ENCODE measurements at places on chromosomes 1 and 21. TPM values are rescaled to one million over a fixed set of nuclear protein-coding genes. Genes with fewer than 3 reads are reported as not detected.

CFHR1 gene
- 507 TPM for total RNA-seq

F11R gene
- total RNA-seq: 45.9 TPM

KMO gene
- 10.2 TPM for total RNA-seq

PRDX1 gene
- total RNA-seq: 286 TPM

WNT9A gene
- not detected for total RNA-seq

TSPAN2 gene
- total RNA-seq: 0.33 TPM

MED8 gene
- 26.2 TPM for total RNA-seq

DNA sequence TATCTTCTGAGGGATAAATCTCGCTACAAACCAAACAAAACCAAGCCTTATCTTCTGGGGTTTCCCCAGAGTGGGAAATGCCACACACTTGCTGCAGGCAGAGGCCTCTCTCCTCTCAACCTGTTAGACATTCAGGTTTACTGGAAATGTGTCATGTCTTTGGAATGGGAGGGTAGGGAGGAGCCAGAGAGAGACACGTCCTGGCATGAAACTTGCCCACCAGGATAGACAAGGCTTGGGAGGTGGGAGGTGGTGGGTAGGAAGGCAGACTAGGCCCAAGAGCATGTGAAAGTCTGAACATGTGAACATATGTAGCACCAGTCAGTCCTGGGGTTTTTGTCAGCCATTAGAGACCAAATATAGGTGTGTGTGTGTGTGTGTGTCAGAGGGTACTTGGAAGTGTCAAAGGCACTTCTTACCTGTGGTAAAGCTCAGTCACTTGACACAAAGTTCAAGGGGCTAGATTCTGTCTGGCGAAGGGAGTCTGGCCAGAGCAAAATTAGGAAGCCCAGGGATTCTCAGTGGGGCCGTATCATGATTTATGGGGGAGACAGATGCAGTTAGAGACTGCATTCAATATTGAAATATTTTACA lies 32.4 kb upstream of the PIGC start:
- no peak for DNase-seq

DNA sequence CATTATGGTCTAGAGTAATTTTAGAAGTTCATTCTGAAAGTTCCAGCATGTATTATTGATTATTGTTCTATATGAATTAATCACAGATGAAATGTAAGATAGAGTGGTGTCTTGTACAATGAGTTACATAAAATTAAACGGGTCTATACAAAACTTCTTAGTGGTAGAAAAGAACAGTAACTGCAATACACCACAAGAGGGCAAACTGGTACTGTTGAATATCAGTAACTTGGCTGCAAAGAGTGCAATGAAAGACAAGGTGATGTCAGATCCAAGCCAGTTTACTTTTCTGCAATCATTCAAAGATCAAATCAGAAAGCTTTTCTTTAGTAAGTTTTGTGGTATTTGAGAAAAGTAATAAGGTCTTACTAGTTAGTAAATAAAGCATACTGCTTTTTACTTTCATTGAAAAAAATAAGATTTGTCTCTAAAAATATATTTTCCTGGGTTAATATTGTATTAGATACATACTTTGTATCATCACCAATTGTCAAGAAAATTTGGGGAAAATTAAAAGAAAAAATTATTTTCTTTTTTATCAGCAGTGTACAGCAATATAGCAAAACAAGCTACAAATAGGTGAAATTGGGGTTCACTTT lies 66.4 kb upstream of the BTG3 start:
- no peak for DNase-seq

GRCh38 chr1:22553104-22553880 lies 10.0 kb upstream of the EPHA8 start:
- no peak for DNase-seq

GRCh38 chr1:204560590-204561150 lies 44.5 kb downstream of the MDM4 start:
- DNase-seq: no peak

- DNase-seq: no peak
Observed at GRCh38 chr1:99691175-99691574, 45.3 kb downstream of the PALMD start.

DNA sequence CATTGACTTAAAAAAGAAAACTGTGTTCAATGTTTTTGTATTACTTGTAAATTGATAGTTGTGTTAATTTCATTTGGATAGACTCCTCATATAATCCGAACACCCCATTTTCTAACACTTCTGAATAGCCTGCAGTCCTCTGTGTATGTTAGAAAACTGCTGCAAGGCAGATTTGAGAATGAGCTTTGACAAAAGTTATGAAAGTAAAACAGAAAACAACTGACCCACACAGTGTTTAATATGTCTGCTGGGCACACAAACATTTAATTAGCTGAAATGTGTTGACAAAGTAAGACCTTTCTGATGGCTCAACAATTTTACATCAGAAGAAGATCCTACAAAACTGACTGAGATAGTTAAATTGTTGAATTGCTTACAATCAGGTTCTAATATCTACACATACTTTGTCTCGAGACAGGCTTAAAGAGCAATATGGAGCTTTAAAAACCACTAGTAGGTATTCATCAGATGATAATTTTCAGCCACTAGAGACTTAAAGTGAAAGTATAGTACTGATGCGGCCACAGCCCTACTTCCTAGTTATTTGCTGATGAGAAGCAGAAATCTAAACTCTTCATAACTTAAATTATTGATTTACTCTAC lies 40.0 kb upstream of the PRMT6 start:
- no peak for DNase-seq

- DNase-seq: no peak
Observed at GRCh38 chr1:37020653-37021277, 13.6 kb downstream of the GRIK3 start.

DNA sequence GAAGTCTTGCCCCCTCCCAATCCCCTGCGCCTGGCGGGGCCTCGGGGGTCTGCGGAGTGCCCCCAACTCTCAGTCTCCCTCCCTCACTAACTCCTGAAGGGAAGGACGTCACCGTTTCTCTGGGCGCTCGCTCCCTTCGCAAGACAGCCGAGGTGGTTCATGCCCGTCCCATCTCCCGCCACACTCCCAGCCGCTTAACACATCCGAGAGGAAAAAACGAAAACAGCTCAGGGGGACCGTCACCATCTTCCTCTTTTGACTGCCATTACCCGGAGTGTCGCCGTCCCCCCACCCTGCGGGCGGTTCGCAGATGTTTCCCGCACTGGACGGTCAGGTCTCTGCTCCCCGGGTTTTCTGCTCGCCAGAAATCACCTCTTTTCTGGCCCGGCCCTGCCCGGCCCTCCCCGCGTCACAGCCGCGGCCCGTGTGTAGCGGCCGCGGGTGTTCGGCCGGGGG lies 532 bp downstream of the ERO1B start:
- DNase-seq: no peak

GRCh38 chr1:212488436-212489283 lies 55.9 kb downstream of the NENF start:
- no peak for DNase-seq

DNA sequence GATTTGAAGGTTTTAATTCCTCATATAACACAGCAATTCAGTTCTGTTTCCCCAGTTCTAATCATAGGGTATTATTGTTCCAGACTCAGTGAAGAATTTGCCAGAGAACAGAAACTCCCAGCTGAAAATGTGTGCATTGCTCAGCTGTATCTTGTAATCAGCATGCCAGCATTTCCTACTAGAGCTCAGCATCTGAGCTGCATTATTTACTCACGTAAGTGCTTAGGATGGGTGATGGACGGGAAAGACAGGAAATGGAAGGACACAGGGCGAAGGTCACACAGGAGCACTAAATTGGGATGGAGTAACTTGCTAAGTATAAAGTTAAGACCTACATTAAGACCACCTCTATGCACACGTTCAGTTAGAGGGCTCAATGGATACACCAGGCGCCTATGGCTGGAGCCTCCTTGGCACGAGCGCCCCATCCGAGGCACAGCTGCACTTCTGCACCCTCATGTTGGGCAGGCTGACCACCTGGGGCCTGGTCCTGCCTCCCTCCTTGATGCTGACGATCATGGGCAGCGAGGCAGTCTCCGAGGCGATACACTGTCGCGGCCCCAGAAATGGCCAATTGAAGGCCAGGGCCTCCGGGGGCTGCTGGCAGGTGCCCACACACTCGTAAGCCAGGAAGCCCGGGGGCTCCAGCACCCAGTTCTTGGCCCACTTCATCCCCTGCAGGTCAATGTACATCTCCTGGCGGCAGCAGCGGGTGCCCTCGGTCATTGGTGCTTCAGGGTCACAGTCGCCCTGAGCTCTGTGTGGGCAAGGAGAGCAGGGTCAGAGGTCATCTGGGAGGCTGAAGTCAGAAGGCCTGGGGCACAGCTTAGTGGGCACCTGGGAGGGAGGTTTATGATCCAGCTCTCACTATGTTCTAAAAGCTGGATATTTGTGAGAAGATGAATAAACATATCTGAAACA lies 3.7 kb downstream of the LEFTY2 start:
- no peak for DNase-seq

DNA sequence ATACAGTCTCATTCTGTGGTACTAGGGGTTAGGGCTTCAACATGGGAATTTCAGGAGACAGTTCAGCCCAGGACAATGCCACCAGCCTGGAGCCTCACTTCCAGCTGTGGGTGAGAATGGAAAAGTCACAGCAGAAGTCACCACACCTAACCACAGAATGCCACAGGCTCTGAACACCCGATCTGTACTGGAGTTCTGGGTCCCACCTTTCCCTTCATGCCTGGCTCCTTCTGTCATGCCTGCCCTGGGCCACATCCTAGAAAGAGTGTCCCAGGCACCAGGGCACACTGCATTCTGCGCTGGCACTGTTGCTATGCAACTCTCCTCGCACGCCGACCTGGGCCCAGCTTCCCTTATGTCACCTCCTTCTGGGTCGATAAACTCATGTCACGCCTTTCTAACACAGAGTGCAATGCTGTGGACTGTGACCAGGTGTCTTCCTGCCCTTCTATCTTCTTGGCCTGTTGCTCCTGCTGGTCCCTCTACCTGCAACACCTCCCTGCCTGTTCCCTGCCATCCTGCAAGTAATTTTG lies 21.2 kb downstream of the RCSD1 start:
- DNase-seq: no peak

Data from liver (tissue), 10 donors.